ENCODE measurements at places on chromosomes 12 and 14.

DNA sequence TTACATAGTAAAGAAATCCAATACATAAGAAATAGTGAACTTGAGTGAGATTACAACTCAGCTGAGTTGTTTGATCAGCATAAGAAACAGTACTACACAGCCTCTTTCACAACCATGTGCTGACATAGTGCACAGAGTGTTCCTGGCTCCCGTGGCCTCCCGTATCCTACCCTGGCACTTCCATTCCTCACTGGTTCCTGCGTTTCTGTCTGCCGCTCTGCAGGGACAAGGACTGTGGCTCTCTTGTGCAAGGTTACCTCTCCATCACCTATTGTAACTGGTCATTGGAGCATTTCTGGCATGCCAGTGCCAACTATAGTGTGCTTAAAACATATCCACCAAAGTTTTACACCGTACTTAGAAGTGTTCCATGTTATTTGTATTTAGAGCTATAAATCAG, 46.3 kb upstream of the PCED1B start:
- DNase-seq, result no peak

DNA sequence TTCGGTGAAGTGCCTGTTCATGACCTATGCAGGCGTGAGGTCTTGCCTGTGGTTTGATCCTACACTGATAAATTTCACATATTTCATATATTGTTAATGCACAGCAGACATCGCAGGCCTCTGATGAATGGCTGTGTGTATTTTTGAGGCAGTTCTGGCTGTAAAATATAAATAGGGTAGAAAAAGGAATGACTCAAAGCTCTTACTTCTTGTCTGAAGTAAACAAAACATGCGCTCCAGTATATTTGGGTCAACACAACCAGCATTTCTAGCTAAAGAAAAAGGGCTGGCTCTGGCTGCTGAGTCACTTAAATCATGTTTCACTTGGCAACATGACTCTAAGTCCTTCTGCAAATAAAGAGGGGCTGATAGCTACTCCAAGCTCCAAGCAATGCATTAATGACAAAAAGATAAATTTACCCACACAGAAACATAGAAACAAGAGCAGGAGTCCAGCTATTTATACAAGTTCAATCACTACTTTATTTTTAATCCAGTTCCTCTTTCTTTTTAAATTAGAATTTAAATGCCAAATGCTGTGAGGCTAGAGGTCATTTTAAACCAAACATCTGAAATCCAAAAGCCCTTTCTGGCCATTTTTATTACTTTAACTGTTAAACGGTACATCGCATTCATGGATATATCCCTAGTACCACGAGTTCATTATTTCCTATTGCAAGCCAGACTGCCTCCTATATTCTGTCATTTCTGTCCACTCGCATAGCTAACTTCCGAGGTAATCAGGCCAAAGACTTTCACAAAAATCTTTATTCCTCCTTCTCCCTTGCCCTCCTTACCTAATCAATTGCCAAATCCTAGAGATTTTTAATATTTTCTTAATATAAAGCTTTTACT, 54.3 kb upstream of the TMCC3 start:
- no peak for DNase-seq

DNA sequence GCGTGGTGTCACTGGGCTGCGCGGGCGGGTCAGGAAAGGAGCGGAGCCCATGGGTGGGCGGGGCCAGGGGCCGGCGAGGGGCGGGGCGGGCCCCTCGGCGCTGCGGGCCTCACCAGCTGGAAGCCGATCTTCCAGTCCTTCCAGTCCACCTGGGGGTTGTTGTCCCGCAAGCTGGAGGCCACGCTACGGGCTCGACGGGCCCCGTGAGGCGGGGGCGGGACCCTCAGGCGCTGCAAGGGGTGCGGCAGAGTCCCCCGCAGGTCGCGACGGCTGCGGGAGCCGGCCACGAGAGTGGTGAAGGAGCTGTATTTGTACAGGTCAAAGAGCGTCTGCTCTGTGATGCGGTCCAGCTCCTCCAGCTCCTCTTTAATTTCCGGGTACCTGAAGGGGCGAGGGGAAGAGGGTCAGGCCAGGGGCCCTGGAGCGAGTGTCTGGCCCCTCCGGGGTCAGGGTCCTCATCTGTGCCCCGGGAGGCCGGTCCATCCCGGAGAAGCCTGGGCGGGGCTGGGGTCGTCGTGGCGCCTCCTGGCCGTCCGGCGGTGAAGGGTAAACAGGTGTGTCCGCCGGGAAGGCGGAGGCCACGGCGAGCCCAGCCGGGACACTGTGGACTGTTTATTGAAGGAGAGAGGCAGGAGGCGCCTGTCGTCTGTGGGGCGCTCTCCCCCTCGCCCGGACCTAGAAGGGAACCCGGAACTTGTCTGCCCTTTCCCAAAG, 11.9 kb downstream of the SCNN1A start:
- no peak for DNase-seq

DNA sequence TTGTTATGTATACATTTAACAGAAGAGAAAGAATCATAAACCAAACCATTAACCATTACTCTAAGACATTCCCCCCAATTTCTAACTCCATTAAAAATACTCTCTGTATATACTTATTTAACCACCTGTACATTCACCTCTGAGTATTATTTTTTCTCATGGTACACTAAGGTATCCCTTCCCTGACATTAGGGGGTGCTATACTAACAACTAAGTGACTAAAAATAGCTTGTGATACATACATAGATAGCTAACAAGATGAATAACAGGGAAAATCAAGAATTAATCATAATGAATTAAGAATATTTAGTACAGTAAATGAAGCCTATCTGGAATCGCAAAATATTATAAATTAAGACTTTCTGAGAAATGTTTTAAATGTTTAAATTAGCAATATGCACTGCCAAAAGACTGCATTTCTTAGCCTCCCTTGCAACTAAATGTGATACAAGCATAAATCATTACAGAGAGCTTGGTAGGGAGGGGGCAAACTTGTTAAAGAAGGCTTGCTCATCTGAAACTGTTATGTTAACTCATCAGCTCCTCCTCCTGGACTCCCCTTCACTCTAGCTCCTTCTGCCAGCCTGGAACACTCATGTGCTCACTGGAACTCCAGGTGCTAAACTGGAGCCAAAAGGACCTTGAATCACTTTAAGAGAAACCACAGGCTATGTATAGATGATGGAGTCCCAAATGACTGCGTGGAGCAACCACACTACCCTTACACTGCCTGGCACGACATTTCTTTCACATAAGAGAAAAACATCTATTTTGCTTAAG, 14.9 kb downstream of the C2CD5 start:
- no peak for DNase-seq

GRCh38 chr12:2999265-2999841, 40.2 kb downstream of the TEAD4 start:
- DNase-seq, result no peak

DNA sequence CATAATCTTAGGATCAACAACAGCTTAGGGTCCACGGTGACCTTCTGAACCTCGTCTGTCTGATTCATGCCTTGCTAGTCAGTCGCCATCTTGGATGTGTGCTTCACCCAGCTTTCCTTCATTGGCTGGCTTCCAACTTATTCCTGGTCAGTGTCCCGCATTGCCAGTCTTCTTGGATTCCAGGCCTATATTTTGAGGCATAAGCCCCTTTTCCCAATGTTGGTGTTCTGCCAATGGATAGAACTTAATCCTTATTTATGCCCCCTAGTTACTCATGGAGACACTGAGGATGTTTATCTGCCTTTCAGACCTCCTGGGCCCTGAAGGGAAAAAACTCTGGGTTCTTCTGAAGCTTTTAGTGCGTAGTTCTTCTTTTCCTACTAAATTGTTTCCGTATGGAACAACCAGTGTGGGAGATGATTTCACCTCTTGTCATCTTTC, 5.8 kb downstream of the JDP2 start:
- no peak for DNase-seq

DNA sequence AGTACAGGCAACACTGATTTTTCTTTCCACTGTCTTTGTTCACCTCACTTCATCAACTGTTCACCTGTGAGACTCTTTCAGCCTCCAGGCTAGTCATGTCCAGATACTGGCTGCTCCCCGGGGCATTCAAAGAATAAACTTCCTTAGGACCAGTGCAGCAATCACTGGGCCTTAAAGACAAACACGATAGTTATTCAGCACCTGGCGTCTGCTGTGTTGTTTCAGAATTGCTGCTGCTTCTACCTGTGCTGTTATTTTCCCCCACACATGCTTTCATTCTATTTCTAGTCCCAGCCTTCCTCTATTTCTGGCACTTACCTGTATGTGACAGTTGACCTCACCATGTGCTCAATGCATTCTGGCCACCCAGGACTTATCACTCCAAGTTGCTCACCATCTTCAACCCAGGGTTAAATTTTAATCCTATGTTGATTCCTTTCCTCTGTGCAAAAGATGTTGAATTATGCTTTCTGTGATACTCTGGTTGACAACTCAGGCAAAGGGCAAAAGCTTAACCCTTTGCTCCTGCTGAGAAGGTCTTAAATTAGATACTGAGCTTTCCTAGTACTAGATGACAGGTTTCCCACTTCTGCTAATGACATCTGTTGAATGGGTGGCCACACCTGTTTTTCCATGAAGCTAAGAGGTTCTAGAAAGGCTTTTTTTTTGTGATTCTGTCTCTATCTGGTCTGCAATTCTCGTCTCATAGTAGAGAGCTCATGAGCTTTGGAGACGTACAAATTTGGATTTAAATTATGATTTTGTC, 41.4 kb downstream of the PTPRQ start:
- no peak for DNase-seq

- DNase-seq, result no peak
Observed at GRCh38 chr14:70666361-70666686, 24.6 kb downstream of the TTC9 start.

- DNase-seq, result no peak
Observed at GRCh38 chr12:59834659-59835474, 239.0 kb downstream of the SLC16A7 start.

DNA sequence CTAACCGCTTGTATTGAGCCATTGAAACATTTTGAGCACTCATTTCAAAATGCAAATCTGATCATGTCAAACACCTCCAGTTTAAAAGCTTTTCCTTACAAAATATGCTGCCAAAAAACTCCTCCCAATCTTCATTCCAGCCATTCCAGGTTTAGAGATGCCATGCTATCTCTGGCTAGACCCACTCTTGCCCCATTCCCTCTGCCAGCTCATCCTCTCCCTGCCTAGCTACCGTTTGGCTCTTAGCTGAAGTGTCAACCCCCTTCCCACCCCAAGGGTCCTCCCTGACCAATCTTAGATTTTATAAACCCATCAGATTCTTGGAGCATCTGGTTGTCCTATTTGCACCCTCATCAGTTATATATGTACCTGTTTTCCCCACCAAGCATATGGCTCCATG, 75.0 kb downstream of the SCAF11 start:
- no peak for DNase-seq

DNA sequence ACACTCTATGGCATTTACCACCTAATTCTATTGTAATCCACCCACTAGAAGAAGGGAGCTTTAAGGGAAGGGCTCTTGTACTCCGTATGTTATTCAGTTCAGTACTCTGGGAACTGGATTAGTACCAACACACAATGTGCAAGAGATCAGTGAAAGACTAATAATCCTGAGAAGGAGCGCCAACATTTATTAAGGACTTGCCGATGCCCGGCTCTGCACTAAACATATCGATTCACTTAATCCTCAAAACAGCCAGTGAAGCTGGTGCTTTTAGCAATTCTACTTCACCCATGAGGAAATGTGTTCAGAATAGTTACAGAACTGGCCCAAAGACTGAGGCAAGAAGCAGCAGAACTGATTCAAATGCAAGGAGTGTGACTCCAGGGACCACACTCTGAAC, 80.9 kb downstream of the RPS6KA5 start:
- DNase-seq, result no peak

DNA sequence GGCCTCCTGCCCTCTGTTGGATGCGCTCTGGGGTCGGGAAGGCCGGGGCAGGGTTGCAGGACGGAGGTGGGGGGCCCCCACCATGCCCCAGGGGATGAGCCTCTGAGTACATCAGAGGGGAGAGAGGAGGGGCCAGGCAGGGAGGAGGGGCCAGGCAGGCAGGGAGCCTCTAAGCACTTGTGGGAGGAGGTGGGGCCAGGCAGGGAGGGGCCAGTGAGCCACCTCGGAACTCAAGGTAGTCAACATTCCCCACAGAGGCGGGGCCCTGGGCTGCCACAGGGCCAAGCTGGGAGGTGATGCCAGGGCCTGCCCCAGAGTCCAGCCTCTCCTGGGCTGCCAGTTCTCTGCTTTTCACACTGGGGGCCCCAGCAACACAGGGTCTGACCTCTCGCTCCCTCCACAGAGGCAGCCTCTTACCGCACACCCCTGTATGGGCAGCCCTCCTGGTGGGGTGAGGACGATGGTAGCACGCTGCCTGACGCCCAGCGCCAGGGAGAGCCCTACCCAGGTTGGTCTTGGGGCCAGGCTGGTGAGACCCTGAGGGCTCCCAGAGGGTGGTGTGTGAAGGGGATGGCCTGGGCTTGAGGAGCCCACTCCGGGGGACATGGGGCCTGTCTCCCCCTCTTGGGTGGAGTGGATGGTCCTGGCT, 17.4 kb downstream of the CEP170B start:
- DNase-seq, result no peak

- DNase-seq, result no peak
Observed at GRCh38 chr12:72036393-72036792, 97.7 kb downstream of the TPH2 start.

- DNase-seq, result no peak
Observed at GRCh38 chr12:32400866-32401265, 1.5 kb downstream of the FGD4 start.

DNA sequence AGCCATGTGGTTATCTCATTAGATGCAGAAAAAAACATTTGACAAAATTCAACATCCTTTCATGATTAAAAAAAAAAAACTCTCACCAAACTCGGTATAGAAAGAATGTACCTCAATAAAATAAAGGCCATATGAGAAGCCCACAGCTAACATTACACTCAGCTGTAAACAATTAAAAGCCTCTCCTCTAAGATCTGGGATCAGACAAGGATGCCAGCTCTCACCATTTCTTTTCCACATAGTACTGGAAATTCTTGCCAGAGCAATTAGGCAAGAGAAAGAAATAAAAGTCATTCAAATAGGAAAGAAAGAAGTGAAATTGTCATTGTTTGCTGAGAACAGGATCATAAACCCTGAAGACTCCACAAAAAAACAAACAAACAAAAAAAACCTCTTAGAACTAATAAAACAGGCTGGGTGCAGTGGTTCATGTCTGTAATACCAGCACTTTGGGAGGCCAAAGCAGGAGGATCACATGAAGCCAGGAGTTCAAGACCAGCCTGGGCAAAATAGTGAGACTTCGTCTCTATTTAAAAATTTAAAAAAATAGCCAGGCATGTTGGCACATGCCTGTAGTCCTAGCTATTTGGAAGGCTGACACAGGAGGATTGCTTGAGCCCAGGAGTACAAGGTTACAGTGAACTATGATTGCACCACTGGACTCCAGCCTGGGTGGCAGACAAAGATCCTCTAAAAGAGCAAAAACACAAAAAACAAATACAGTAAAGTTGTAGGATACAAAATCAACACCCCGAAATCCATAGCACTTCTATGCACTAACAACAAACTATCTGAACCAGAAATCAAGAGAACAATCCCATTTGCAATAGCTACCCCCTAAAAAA, 114.4 kb downstream of the FOXA1 start:
- no peak for DNase-seq

- DNase-seq, result no peak
Observed at GRCh38 chr12:53659011-53659551, 16.8 kb downstream of the ATP5MC2 start.

GRCh38 chr12:84764001-84764400, 148.6 kb downstream of the SLC6A15 start:
- no peak for DNase-seq

GRCh38 chr14:92578511-92578910, 64.9 kb downstream of the RIN3 start:
- no peak for DNase-seq
